ENCODE measurements at places on chromosomes 5 and 9. TPM values are rescaled to one million over a fixed set of nuclear protein-coding genes. Genes with fewer than 3 reads are reported as not detected.

DNA sequence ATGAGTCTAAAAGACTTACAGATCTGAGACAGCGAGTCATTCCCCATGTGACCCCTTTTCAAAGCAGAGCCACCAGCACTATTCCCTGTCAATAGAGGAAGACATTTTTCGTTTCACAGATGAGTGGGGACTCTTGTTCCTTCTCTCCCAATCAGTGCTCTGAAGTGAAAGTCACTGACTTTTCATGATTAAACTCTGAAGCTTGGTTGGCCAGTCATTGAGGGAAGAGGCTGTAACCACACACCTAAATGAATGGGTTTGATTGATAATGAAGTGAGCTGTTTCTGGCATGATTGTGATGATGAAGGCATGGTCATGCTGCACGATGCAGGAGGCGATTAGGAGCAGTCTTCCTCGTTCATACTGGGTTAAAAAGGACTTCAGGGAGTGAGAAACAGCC is 171.9 kb downstream of the ZNF462 start:
- H3K27ac ChIP-seq = no peak overlapping the region
- H3K4me3 ChIP-seq = no peak overlapping the region
- no peaks in the 10 kb centered on the region for H3K36me3 ChIP-seq
- H3K4me1 ChIP-seq = no peaks in the 10 kb centered on the region

The KIF20A gene
- total RNA-seq = 10.4 TPM

DNA sequence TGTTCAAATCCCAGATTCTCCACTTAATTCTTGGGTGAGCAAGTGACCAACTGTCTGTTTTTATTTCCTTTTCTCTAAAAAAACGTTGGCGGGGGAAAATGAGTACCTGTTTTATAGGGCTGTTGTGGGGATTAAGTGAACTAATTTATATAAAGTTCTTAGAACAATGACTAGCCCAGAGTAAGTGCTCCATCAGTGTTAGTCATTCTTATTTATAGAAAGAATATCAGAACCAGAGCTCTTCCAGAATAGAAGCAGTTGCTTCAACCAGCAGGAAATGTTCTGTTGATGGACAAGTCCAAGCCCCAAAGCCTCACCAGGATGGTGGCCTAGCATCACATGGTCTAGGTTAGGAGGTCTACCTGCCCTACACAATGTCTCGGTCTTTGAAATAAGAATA is 379.2 kb downstream of the ACTL7B start:
- no peaks in the 10 kb centered on the region for H3K36me3 ChIP-seq
- H3K27ac ChIP-seq = no peak overlapping the region
- H3K4me3 ChIP-seq = no peak overlapping the region

- H3K36me3 ChIP-seq = no peaks in the 10 kb centered on the region
- no peak overlapping the region for H3K4me3 ChIP-seq
- H3K4me1 ChIP-seq = no peaks in the 10 kb centered on the region
- no peaks in the 10 kb centered on the region for H3K27me3 ChIP-seq
- no peak overlapping the region for H3K27ac ChIP-seq
Observed at GRCh38 chr9:18233776-18234445, 240.0 kb upstream of the ADAMTSL1 start.

GRCh38 chr9:85630676-85631075 is 111.1 kb downstream of the AGTPBP1 start:
- no peaks in the 10 kb centered on the region for H3K27me3 ChIP-seq
- no peaks in the 10 kb centered on the region for H3K4me1 ChIP-seq
- H3K36me3 ChIP-seq = no peaks in the 10 kb centered on the region
- no peak overlapping the region for H3K27ac ChIP-seq
- DNase-seq = no peak
- H3K4me3 ChIP-seq = no peak overlapping the region

The LPAR1 gene
- 19.5 TPM for total RNA-seq

- no peak overlapping the region for H3K27ac ChIP-seq
- no peaks in the 10 kb centered on the region for H3K4me1 ChIP-seq
- H3K36me3 ChIP-seq = no peaks in the 10 kb centered on the region
- no peaks in the 10 kb centered on the region for H3K27me3 ChIP-seq
Observed at GRCh38 chr5:76332102-76332501, 71.0 kb upstream of the IQGAP2 start.

The RNF208 gene
- total RNA-seq = 3.0 TPM

DNA sequence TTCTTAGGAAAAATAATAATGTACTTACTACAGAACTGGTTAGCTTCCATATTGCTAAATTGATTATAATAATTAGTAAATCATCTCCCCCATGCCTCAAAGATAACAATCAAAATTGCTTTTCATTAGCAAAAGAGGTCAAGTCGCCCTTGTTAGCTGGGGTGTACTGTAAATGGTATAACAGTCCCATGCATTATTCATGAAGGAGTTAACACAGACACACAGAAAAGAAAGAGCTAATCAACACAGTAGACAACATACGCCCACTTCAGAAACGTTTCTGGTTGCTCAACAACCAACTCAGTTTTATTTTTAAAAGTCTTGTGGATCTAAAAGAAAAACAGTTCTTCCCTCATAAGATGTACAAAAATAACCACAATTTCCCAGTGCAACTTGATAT is 100.2 kb downstream of the MPDZ start:
- no peak overlapping the region for H3K4me3 ChIP-seq
- DNase-seq = no peak
- no peaks in the 10 kb centered on the region for H3K36me3 ChIP-seq

GRCh38 chr5:59569158-59569557 is 324.4 kb downstream of the PDE4D start:
- H3K27ac ChIP-seq = no peak overlapping the region
- no peak overlapping the region for H3K4me3 ChIP-seq
- no peaks in the 10 kb centered on the region for H3K27me3 ChIP-seq
- no peak for DNase-seq
- no peaks in the 10 kb centered on the region for H3K4me1 ChIP-seq
- H3K36me3 ChIP-seq = no peaks in the 10 kb centered on the region

The NIM1K gene
- 0.68 TPM for total RNA-seq

- no peaks in the 10 kb centered on the region for H3K27me3 ChIP-seq
- H3K27ac ChIP-seq = no peak overlapping the region
- no peaks in the 10 kb centered on the region for H3K4me1 ChIP-seq
- no peaks in the 10 kb centered on the region for H3K36me3 ChIP-seq
- DNase-seq = no peak
Observed at GRCh38 chr5:124440471-124440870, 306.0 kb downstream of the ZNF608 start.
